Suppressor macrophage (primary cell): ENCODE measurements at places on chromosomes 2 and 18.
A peak's percentile ranks its signal among the peaks of the same experiment; 100 is the strongest.

DNA sequence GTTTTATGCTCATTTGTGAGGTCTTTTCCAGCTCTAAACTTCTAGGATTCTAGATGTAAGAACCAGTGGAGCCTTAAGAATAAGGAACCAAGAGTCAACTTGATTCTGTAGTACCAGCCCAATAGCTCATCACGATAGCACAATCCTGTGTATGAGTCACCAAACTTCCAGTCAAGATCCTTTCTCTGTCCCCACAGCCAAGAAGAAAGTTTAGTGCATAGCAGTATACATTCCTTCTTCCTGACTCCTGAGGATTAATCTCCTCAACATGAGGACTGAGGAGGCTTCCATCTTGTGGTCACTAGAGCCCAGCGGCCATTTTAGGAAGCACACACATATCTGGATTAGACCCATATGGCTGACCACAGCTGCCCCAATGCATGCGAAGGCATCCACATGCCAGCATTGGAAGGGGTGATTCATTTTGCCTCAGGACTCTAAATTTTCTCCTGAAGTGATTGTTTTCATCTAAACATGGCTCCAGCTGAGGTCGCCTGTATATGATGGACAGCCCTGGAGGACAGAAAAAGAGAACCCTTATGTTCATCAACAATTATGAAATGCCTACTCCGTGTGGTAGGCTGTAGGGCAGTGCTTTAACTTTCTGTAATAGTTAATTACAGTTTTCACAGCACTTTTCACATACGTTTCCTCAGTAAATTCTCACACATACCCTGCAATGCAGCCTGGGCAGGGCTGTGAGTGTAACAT is 53.5 kb downstream of the RASGRP3 start:
- peak; percentile 17 for DNase-seq

DNA sequence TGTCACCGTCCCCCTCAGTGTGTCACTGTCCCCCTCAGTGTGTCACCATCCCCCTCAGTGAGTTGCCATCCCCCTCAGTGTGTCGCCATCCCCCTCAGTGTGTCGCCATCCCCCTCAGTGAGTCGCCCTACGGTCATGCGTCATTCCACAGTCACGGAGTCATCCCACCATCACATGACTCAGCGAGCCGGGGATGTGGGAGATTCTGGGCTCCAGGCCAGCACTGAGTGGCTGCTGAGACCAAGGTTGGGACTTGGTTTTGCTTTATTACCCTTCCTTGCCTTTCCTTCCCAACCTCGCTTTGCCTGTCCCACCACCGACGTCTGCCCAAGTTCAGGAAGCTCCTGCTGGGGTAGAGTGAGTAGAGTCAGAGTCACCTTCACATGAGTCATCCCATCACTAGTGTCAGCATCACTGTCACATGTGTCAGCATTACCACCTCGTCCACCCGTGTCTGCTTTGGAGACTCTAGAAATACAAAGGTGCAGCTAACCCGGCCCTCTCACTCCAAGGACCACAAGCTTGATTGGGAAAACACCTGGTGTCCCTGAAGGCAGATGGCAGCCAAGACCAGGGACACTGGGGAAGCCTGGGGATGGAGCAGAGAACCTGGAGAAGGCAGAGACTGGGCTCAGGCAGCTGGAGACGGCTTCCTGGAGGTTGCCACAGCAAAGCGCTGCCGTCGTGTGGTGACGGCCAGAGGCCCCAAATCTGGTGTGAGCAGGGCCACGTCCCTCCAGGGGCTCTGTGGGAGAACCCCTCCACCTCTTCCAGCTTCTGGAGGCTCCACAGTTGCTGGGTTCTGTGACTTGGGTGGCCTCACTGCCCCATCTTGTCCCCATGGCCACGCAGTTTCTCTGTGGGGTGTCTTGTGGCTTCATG is 485.2 kb upstream of the SALL3 start:
- DNase-seq, result no peak

- DNase-seq, result peak; percentile 83
These were observed 8.2 kb upstream of the TOGARAM2 start for GRCh38 chr2:28972778-28973335.

- DNase-seq, result no peak
These were observed 156.4 kb upstream of the SH3BP4 start for GRCh38 chr2:234795272-234795920.

- no peak for DNase-seq
These were observed 230.8 kb downstream of the CELF4 start for GRCh38 chr18:37334631-37335408.

GRCh38 chr2:1802046-1802445 is 57.7 kb upstream of the PXDN start:
- DNase-seq, result no peak
